ENCODE measurements at places on chromosomes 13 and 19. TPM values are rescaled to one million over a fixed set of nuclear protein-coding genes. Genes with fewer than 3 reads are reported as not detected.

GRCh38 chr19:7426986-7427385 is 61.8 kb downstream of the PEX11G start:
- no peak for DNase-seq

ZNF227 gene
- 27.6 TPM for total RNA-seq

- no peak for DNase-seq
Measured at GRCh38 chr13:85833921-85834320, 34.7 kb upstream of the SLITRK6 start.

NBEA gene
- 15.9 TPM for total RNA-seq
